ENCODE measurements at places on chromosomes 1 and 21.
A peak's percentile ranks its signal among the peaks of the same experiment; 100 is the strongest.

DNA sequence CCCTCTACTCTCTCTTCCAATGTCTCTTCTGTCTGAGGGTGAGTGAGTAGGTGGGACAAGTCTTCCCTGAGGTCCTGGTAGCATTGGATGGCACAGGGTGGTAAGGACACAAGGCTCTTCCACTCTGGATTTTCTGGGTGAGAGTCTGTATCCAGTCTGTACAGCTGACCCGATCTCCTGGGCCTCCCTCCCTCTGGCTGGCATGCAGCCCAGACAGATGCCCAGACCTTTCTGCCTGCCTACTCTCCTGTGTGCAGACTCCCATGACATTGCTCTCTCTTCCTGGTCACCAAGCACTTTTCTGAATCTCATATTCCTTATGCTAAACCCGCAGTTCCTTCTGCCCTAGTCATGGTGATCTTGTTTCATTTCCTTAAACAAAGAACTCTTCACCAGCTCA, 100.3 kb downstream of the GRIK3 start:
- no peak for DNase-seq

DNA sequence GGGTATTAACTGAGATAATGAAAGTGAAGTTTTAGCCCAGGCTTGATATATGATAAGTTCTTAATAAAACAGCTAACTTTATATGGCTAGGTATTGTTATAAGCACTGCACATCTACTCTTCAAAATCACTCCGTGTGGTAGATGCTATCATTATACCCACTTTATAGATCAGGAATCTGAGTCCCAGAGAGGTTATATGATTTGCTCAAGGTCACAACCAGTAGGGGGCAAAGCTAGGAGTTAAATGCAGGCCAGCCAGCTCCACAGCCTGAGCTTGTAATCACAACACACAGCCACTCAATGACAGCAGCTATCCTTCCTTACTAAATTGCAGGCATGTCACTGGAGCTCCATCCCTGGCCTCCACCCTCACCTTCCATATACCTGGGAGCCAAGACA, 115.8 kb downstream of the CAPN8 start:
- DNase-seq, result no peak

GRCh38 chr1:23452011-23452411, 27.5 kb upstream of the TCEA3 start:
- peak; percentile 65 for DNase-seq

GRCh38 chr1:6795203-6795602, 9.9 kb downstream of the CAMTA1 start:
- DNase-seq, result no peak

- no peak for DNase-seq
Observed at GRCh38 chr1:211965108-211965805, 70.1 kb downstream of the INTS7 start.

- no peak for DNase-seq
Observed at GRCh38 chr1:183075861-183076260, 52.6 kb downstream of the LAMC1 start.

- no peak for DNase-seq
Observed at GRCh38 chr1:181094416-181095212, 6.1 kb downstream of the IER5 start.

GRCh38 chr1:234107416-234108021, 203.0 kb downstream of the SLC35F3 start:
- DNase-seq, result no peak

DNA sequence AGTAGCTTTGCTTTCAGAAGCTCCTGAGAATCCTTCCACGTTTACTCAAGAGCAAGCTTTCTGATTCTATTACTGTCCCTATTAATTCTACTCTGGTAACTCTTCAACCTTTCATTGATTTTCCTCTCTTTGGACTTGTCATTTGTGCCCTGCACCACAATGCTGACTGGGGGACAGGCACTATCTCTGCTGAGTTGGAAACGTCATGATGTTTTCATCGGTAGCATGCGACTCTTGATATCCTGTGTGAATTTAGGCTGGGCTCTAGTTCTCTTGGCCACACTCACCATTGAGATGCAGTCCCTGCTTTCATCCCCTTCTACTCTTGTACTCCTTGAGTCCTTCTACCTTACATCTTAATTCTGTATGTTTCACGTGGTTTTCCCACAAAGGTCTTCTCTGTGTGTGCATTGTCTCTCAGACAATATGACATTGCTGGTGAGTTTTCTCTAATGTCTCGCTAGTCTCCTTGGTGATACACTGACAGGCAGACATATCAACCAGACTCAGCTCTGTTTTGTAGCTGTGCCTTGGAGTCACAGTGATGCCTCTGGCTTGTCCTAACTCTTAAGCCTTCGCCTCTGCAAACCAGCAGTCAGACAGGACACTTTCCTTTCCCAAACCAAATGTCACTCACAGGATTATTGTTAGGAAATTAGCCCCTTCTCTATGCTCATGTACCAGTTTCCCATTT, 223.6 kb upstream of the ADGRL2 start:
- DNase-seq, result no peak

- DNase-seq, result no peak
Observed at GRCh38 chr1:245045087-245045881, 109.5 kb upstream of the KIF26B start.

- DNase-seq, result no peak
Observed at GRCh38 chr1:230976825-230977747, 1.6 kb downstream of the TTC13 start.

GRCh38 chr1:101257500-101258325, 20.9 kb downstream of the S1PR1 start:
- no peak for DNase-seq

DNA sequence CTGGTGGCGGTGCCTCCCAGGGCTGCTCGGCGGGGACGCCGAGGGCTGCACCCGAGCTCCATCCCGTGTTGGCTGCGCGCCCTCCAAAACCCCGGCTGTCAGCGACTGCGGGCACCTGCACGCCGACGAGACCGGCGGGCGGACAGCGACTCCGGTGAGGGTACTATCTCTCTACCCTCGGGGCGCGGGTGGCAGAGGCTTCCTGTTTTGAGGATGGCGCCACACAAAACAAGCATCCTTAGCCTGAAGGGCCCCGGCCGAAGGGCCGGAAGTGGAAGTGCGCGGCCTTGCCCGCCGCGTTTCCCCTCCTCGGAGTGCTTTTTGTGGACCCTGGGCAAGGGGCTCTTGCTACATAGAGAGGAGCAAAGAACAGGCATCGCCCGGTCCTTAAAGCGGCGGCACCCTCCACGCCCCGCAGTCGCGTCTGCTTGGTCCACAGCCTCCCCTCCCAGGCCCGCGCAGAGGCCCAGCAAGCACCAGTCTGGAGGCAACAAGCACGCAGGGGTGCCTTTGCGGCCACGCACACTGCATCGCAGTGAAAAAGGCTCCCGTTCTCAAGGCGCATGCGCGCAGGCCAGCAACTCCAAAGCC, 561 bp upstream of the COQ8A start:
- DNase-seq, result no peak

- DNase-seq, result no peak
Observed at GRCh38 chr21:44320847-44321246, 18.3 kb downstream of the CFAP410 start.

- DNase-seq, result no peak
Observed at GRCh38 chr1:3852711-3853485, 4.1 kb downstream of the CEP104 start.

- no peak for DNase-seq
Observed at GRCh38 chr1:14180738-14181137, 417.7 kb upstream of the KAZN start.

DNA sequence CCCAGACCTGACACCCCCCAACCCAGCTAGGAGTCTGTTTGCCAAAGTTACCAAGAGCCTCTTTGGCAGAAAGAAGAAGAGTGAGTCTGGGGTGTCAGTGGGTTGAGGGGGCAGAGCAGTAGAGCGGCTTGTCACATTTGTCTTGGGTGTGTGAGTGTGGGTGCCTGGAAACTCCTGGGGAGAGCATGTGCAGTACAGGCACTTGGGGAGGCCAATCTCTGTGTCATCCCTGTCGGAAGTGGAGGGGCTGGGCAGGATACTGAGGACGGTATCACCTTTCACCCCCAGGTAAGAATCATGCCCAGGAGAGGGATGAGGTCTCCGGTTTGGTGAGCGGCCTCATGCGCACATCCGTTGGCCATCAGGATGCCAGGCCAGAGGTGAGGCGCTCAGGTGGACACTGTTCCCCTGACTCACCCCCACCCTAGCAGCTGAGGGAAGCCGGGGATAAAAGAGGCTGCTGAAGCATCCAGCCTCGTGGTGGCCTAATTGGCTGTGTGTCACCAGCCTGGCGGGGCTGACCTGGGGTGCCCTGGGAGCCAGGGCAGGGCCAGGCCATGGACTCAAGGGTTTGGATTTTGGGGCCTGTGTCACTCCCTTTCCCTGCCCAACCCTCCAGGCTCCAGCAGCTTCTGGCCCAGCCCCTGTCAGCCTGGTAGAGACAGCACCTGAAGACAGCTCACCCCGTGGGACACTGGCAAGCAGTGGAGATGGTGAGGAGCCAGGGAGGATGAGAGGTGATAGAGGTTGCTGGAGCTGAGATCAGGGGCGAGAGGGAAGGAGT, 3.3 kb downstream of the PLK3 start:
- DNase-seq, result no peak

GRCh38 chr1:14259191-14259757, 339.2 kb upstream of the KAZN start:
- DNase-seq, result peak; percentile 94

- DNase-seq, result no peak
Observed at GRCh38 chr1:234776876-234777855, 167.2 kb upstream of the IRF2BP2 start.
